Thoracic aorta endothelial cell (primary cell): ENCODE measurements at places on chromosomes 4 and X. TPM values are rescaled to one million over a fixed set of nuclear protein-coding genes. Genes with fewer than 3 reads are reported as not detected.

The F8A1 gene
- total RNA-seq: 2.3 and 3.4 TPM in 2 replicates

The FAM193A gene
- 24.7 and 26.6 TPM in 2 replicates for total RNA-seq

The SYP gene
- total RNA-seq: 0.13 and 0.36 TPM in 2 replicates

The ATP2B3 gene
- total RNA-seq: not detected in 2 replicates

The ADH7 gene
- not detected in 2 replicates for total RNA-seq

The LNX1 gene
- total RNA-seq: 1.8 and 3.7 TPM in 2 replicates
